ENCODE measurements at places on chromosomes 7 and 10. TPM values are rescaled to one million over a fixed set of nuclear protein-coding genes. Genes with fewer than 3 reads are reported as not detected.
A peak's percentile ranks its signal among the peaks of the same experiment; 100 is the strongest.

DNA sequence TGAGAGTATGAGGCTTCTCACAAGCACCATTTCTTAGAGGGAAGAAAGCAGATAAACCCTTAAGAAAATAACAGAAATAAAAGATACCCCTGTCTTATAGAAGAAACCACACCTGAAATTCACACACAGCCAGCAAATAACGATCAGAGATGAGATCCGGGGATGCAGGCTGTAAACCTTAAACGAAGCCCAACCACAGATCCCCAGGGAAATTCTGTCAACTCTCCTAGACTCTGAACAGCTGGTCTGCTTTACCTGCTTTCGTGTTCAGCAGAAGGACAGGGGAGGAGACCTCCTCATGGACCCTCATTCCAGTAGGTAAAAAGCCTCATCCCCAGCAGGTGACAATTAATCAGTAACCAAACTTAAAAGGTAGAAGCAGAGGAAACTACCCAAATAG lies 45.0 kb downstream of the VOPP1 start:
- no peak for DNase-seq
- H3K4me1 ChIP-seq = peaks cover 12% of the 10 kb centered on the region
- no peak overlapping the region for H3K27ac ChIP-seq
- no peaks in the 10 kb centered on the region for H3K27me3 ChIP-seq

DNA sequence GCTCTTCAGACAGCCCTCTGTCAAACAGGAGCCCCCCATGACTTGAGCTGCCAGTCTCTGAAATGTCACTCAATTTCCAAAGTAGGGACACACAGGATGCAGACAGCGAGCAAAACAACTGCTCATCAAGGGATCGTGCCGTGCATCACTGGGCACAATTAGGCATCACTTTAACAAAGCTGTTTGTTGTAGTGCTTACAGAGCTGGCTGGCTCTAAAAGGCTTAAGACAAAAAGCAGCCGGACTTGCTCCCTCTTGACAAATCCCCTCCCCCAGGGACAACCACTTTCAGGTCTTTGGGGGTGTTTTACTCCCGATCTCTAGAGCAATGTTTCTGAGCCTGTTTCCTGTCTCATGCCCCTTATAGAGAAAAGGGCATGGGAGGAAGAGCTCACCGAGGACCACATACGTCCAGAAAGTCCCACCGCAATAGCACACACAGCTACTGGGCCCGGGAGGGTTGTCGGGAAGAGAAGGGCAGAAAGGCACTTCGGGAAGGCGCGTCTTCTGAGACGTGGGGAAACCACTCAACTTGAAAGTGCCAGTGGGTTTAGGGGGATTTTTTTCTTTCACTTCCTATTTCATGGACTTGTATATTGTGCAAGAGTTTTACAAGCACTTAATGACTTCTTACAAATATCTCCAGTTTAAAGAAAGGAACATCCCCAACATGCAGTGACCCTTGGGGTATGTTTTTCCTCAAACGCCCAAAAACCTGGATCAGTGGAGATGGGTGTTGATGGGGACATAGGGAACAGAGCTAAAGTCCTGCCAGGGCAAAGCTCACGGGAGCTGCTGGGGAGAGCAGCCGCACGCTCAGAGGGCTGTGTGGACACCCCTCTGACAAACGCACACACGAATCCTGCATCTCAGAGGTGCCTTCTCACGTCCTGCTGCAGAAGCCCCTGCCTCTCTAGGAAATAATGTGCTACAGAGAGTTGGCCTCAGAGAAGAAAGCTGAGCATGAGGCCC lies 27.1 kb downstream of the LRRC20 start:
- peak overlapping the region; percentile 46 for H3K4me3 ChIP-seq
- H3K27me3 ChIP-seq = no peaks in the 10 kb centered on the region
- DNase-seq = peak; percentile 76
- peak overlapping the region; percentile 76 for H3K27ac ChIP-seq
- no peaks in the 10 kb centered on the region for H3K36me3 ChIP-seq

DNA sequence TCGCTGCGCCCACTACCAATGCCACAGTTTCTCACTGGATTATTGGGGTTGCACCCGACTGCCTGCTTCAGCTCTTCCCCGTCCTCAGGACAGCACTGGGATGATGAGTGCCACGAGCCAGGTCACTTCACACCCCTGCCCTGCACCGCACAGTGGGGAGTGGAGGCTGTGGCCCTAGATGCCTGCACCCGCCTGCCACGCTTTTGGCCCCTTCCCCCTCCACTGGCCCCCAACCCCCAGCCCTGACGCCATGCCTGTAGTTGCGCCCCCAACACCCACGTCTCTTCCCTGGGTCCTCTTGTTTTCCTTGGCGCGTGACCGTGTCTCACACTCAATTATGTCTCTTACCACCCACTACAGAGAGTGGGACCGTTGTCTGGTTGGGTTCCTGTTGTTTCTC lies 134.3 kb downstream of the VIPR2 start:
- no peaks in the 10 kb centered on the region for H3K36me3 ChIP-seq
- DNase-seq = no peak
- H3K4me3 ChIP-seq = no peak overlapping the region
- no peak overlapping the region for H3K27ac ChIP-seq

GRCh38 chr10:95266674-95267095 lies 24.1 kb downstream of the PDLIM1 start:
- H3K27me3 ChIP-seq = no peaks in the 10 kb centered on the region
- no peaks in the 10 kb centered on the region for H3K36me3 ChIP-seq
- no peak overlapping the region for H3K27ac ChIP-seq

DNA sequence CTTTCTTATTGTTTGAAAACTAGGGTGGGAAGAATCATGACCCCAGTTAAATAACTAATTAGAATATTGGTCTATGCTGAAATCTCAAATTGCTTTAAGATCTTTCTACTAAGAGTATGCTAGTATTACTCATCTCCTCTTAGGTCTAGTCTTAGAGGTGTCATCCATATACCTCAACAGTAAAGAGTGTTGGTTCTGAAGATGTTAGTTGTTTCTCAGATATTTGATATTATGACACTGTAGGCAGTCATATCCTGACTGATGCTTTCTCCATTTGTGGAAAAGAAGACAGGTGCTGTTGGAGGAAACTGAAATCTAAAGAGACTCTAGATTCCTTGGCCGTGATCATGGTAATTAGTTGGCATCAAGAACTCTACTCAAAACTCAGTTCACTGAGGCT lies 21.2 kb downstream of the BPGM start:
- no peak overlapping the region for H3K4me3 ChIP-seq
- H3K4me1 ChIP-seq = peaks cover 3% of the 10 kb centered on the region
- H3K36me3 ChIP-seq = no peaks in the 10 kb centered on the region
- DNase-seq = no peak

- H3K4me3 ChIP-seq = no peak overlapping the region
- no peak overlapping the region for H3K27ac ChIP-seq
- no peaks in the 10 kb centered on the region for H3K27me3 ChIP-seq
- H3K36me3 ChIP-seq = no peaks in the 10 kb centered on the region
These were observed 73.2 kb upstream of the CHST15 start for GRCh38 chr10:124166431-124167125.

DNA sequence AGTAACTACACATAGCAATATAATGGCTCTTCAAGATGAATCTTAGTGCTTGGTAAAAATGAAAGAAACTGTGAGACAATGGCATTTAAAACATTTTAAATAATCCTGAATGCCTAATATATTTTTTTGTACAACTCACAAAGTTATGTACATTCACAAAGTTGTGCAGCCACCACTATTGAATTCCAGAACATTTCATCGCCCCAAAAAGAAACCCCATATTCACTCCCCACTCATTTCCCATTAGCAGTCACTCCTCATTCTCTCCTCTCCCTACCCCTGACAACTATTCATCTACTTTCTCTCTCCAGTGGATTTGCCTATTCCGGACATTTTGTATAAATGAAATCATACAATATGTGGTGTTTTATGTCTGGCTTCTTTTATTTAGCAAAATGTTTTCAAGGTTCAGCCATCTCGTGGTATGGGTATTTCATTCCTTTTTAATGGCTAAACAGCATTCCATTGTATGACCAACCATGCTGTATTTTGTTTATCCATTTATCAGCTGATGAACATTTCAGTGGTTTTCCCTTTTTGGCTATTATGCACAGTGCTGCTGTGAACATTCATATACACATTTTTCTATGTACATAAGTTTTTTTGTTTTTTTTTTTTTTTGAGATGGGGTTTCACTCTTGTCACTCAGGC lies 34.7 kb downstream of the ENTPD7 start:
- H3K27me3 ChIP-seq = no peaks in the 10 kb centered on the region
- no peak overlapping the region for H3K27ac ChIP-seq
- no peak for DNase-seq
- no peaks in the 10 kb centered on the region for H3K4me1 ChIP-seq
- H3K36me3 ChIP-seq = no peaks in the 10 kb centered on the region
- no peak overlapping the region for H3K4me3 ChIP-seq

- H3K4me1 ChIP-seq = peaks cover 15% of the 10 kb centered on the region
- no peak for DNase-seq
- no peaks in the 10 kb centered on the region for H3K36me3 ChIP-seq
These were observed 5.6 kb upstream of the POLD2 start for GRCh38 chr7:44128721-44129582.

DNA sequence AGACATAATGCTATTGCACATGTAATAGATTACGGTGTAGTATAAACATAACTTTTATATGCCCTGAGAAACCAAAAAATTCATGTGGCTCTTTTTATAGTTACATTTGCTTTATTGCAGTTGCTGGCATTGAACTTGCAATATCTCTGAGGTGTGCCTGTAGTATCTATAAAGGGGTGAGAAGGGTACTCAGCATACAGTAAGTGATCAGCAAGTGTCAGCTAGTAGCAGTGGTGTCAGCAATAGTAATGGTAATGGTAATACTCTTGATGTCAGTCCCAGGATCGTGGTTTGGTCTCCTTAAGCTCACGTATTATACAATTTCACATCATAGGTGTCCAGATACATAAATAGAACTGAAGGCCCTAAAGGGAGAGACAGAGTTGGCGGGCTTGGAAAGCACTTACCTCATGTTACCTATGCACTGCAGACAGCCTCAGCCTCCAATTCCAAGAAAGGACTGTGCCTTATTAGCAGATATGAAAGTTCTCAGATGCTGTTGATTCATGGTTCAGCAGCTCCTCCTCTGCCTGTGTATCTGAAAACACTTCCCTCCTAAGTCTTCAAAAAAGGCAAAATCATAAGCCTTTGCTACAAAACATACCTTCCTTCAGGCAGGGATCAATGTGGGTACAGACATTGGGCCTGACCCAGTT lies 6.6 kb upstream of the GIMAP7 start:
- no peak for DNase-seq
- H3K36me3 ChIP-seq = no peaks in the 10 kb centered on the region
- H3K27ac ChIP-seq = no peak overlapping the region
- no peak overlapping the region for H3K4me3 ChIP-seq

GRCh38 chr10:2979306-2979705 lies 88.0 kb upstream of the PFKP start:
- DNase-seq = no peak
- H3K27me3 ChIP-seq = no peaks in the 10 kb centered on the region
- no peaks in the 10 kb centered on the region for H3K36me3 ChIP-seq
- no peak overlapping the region for H3K4me3 ChIP-seq

DNA sequence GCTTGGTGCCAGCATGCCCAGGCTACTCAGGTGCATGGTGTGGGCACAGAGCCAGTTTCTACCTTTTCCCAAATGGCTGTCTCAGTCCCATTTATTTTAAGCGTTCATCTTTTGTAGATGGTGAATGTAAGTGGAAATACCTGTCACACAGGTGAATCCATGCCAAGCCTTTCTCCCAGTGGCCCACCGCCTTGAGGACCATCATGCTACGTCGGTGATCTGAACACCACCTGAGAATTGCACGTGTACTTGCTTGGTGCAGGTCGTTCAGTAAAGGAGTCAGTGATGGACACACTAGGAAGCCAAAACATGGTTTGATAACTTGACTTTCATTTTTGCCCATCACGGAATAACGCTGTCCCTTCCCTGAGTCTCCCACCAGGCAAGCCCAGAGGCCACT lies 666.7 kb upstream of the FOXK1 start:
- no peaks in the 10 kb centered on the region for H3K27me3 ChIP-seq
- no peaks in the 10 kb centered on the region for H3K4me1 ChIP-seq
- DNase-seq = no peak
- H3K27ac ChIP-seq = no peak overlapping the region
- H3K4me3 ChIP-seq = no peak overlapping the region

GRCh38 chr7:102967798-102968197 lies 55.0 kb downstream of the LRRC17 start:
- no peak for DNase-seq
- no peaks in the 10 kb centered on the region for H3K4me1 ChIP-seq
- H3K27ac ChIP-seq = no peak overlapping the region
- no peaks in the 10 kb centered on the region for H3K36me3 ChIP-seq
- no peaks in the 10 kb centered on the region for H3K27me3 ChIP-seq
- no peak overlapping the region for H3K4me3 ChIP-seq

GRCh38 chr7:132609222-132609621 lies 33.0 kb upstream of the PLXNA4 start:
- no peak for DNase-seq
- H3K4me1 ChIP-seq = no peaks in the 10 kb centered on the region
- no peak overlapping the region for H3K4me3 ChIP-seq

DNA sequence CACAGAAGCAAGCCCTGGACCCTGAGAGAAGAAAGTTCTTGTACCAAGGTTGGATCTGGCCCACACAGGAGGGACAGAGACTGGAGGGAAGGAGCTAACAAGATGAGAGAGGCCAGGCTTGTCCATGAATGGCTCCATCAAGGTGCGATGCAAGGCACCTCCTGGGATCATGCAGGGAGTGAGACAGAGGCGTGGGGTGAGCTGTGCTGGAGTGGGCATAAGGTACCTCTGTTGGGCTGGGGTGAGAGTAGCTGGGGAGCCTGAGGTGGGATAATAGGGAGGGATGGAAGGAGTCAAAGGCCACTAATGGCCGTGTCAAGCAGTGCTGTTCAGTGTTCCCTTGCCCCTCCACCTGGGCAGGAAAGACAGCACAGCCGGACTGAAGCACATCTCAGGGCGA lies 9.9 kb downstream of the TMEM72 start:
- DNase-seq = no peak
- no peak overlapping the region for H3K4me3 ChIP-seq
- H3K4me1 ChIP-seq = peaks cover 8% of the 10 kb centered on the region
- H3K27ac ChIP-seq = no peak overlapping the region
- H3K36me3 ChIP-seq = no peaks in the 10 kb centered on the region

- no peaks in the 10 kb centered on the region for H3K4me1 ChIP-seq
- no peak overlapping the region for H3K4me3 ChIP-seq
- H3K27me3 ChIP-seq = no peaks in the 10 kb centered on the region
- no peaks in the 10 kb centered on the region for H3K36me3 ChIP-seq
These were observed 158.4 kb downstream of the COBL start for GRCh38 chr7:51158211-51158610.

GRCh38 chr10:14259696-14260566 lies 70.8 kb downstream of the FRMD4A start:
- no peak overlapping the region for H3K27ac ChIP-seq
- no peaks in the 10 kb centered on the region for H3K4me1 ChIP-seq
- H3K27me3 ChIP-seq = no peaks in the 10 kb centered on the region
- no peak overlapping the region for H3K4me3 ChIP-seq
- H3K36me3 ChIP-seq = no peaks in the 10 kb centered on the region

- no peak for DNase-seq
- H3K27me3 ChIP-seq = no peaks in the 10 kb centered on the region
- no peak overlapping the region for H3K27ac ChIP-seq
- H3K4me3 ChIP-seq = no peak overlapping the region
- H3K36me3 ChIP-seq = no peaks in the 10 kb centered on the region
These were observed 739.9 kb downstream of the XPNPEP1 start for GRCh38 chr10:109183366-109183765.

Gene NUTM2B
- 0.34 TPM for total RNA-seq

Gene TSPAN15
- 1.6 TPM for total RNA-seq

Gene CPXM2
- total RNA-seq = not detected

Gene PDK4
- total RNA-seq = not detected

Gene PTPRE
- 20.4 TPM for total RNA-seq

Gene PLPP4
- total RNA-seq = 6.7 TPM
